Occipital lobe (tissue), 3 donors: ENCODE measurements at places on chromosomes 3 and 15.

DNA sequence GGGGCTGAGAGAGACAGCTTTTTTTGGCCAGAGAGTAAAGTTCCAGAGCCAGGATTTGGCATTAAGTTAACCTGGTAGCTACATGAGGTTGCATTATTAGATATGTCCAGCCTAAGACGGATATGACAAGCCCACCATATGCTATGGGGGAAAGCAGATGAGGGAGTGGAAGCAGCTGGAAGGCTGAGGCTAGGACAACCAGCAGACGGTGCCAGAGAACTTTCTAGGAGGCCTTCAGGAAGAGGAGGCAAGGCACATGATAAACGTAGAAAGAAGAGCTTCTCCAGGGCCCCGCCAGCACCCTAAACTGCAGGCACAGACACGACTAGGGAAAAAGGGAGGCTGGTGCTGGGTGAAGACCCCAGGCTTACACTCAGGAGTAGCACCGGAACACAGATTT is 87.0 kb downstream of the CTNNB1 start:
- DNase-seq, result no peak

- no peak for DNase-seq
Measured at GRCh38 chr3:17535274-17535673, 207.2 kb downstream of the TBC1D5 start.

GRCh38 chr15:26631894-26632293 is 141.0 kb downstream of the GABRB3 start:
- no peak for DNase-seq

DNA sequence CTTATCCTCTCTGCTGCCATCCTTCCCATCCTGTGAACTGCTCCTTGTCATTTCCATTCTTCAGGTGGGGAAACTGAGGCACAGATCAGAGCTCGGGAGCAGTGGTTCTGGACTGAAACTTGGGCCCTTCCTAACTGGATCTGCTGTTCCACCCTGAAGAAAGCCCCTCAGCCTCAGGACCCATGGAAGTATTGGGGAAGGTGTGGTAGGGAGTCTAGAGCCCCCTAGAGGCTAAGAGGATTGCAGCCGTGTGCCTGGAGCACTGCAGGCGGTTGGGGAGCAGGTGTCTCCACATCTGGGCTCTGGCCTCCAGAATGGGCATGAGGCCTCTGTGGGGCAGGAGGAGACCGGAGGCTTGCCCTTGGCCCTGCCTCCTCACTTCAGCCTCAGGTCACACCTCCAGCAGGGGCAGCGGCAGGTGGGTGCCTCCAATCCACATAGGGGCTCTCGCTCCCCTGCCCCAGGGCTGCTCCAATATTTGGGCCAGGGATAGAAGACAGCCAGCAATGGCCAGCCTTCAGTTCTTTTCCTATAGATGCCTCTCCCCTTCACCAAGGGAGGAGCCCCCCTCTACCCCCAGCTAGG is 28.1 kb downstream of the DNAJB8 start:
- DNase-seq, result no peak

DNA sequence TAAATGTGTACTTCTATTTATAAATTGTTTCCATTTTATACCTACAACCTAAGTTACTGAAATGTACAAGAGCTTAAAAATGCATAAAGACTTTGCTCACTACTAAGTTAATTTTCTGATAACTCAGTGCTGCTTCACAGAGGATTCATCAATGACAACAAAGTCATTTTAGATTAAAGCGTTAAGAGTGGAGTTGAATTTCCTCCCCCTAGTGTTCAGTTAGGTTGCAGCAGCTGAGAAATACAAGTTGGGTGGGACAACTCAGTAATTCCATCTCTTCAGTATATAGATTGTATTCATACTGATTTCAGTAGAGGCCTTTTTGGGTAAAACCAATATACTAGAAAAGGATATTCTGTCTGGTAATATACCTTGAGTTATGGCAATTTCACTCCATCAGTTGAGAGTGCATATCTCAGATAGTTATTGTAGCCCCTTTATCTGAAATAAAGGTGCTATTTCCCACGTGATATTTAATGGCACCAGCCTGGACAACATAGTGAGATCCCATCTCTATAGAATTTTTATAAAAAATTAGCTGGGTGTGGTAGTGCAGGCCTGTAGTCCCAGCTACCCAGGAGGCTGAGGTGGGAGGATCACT is 6.9 kb upstream of the RPL35A start:
- no peak for DNase-seq

DNA sequence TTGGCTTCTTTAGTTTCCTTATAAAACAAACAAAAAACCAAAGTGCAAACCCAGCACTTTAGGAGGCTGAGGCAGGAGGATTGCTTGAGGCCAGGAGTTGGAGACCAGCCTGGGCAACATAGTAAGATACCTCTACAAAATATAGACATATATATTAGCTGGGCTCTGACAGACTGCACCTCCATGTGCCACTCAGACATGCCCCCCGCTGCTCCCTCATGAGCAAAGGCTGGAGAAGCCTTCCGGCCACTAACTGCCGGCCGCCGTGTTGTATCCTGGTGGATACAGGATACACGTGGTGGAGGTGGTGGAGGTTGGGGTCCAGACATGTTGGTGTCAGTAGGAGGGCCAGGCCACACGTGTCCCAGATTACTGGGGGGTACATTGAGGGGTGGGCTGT is 29.4 kb upstream of the CCR4 start:
- DNase-seq, result no peak
